Epithelial cell of proximal tubule (primary cell): ENCODE measurements at places on chromosomes 4 and X. TPM values are rescaled to one million over a fixed set of nuclear protein-coding genes. Genes with fewer than 3 reads are reported as not detected.

DNA sequence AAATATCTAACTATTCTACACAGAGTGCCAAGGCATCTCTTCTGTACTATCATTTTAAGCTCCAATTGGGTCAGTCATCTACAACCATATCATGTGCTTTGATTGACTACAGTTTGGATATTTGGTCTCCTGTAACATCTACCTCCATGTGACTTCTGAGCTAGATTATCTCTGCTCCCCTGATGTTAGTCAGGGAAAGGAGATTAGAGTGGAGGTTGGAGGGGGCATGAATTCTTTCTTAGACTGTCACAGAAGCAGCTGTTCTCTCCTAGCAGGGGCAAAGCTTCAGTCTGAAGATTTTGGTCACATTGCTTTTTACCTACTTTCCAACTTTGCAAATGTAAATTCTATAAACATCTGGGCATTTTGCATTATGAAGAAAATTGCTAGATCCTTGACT is 62.6 kb upstream of the C4orf54 start:
- no peak for DNase-seq

DNA sequence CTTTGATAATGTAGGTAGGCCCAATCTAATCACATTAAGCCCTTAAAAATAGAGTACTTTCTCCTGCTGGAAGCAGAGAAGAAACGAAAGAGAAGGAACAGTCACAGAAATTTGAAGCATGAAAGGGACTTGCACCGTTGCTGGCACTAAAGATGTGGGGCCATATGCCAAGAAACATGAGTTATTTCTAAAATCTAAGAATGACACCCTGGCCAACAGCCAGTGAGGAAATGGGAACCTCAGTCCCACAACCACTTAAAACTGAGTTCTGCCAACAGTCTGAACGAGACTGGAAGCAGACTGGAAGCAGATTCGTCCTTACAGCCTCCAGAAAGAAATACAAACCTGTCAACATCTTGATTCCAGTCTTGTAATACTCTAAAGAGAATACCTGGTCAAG is 70.1 kb downstream of the CENPC start:
- no peak for DNase-seq

DNA sequence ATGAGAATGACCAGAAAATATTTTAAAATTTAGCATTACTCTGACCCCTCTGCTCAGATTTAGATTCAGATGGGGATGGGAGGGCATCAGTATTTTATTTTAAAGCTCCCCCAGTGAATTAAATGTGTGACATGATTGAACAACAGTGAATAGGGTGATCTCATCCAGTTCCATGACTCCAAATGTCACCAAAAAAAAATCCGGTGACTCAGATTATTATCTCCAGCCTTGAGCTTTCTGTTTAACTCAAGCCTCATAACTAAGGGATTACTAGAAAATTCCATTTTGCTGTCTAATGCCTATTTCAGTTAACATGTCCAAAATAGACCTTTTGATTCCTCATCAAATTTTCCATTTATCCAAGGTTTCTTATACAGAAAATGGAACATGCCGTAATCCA is 121.8 kb upstream of the TMEM47 start:
- peak; percentile 3 for DNase-seq

- DNase-seq: peak; percentile 39
Observed at GRCh38 chr4:102500696-102501446, at the start of gene NFKB1. Gene NFKB1, plus strand, starts transcription at chr4:102501359. Its CDS starts 24,160 bp downstream, at chr4:102525519.

DNA sequence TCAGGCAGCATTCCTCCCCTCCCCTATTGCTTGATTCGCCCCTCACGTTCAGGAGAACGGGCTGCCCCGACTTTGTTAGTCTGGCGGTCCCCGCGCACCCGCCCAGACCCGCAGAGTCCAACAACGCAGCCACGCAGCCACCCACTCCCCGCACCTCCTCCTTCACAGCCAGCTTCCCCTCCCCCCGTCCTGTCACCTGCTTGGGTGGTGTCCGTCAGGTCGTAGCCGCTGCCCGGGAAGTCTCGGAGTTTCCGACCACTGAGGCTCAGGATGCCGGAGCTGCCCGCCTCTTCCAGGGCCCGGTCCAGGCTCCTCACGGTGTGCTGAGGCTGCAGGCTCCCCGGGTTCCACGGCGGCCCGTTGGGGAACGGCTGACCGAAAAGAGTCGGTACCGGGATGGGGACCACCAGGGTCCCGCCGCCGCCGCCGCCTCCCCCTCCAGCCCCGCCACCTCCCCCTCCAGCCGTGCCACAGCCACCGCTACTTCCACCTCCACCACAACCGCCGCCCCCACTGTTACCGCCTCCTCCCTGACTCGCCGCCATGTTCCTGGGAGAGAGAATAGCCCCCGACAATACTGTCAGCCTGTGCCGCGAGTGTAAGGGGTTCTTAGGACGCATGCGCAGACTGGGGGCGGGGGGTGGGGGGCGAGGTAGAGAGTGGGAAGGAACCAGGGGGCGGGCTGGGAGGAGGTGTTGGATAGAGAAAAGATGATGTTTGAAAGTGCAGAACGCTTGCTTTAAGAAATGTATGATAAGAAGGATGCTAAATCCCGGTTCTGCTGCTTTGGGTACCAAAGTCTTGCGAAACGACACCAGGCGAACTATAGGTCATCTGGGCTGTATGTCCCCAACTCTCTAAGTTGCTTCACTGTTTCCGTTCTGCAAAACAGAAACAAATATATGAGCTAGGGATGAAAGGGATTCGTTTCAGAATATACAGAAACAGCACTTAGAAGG is at the start of gene LRCH2:
LRCH2 (minus strand) TSS at position 600 of the 959 bp plus-strand sequence; CDS start at position 545, 55 bp downstream.
- DNase-seq: no peak

GRCh38 chrX:24479924-24480323 is 14.8 kb downstream of the PDK3 start:
- DNase-seq: no peak

DNA sequence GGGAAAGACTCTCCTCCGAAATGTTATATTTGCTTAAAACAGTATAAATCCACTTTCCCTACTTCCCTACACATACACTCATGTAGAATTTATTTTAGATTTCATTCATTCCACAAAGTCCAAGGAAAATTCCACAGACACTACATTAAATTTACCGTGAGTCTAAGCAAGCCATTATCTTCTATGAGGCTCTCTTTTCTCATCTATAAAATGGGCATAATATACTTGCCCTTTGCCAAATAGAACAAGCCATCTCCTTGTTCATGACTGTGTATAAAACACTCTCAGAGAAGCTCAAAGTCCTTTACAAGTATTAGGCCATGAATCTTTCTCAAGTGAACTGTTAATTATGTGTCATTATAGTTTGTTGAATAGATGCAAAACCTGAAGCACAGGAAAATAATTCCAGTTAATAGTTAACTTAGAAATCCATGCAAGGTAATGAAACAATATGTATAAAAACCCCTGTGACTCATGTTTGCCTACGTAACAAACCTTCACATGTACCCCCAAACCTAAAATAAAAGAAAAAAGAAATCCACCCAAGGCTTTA is 10.7 kb downstream of the TEC start:
- no peak for DNase-seq

DNA sequence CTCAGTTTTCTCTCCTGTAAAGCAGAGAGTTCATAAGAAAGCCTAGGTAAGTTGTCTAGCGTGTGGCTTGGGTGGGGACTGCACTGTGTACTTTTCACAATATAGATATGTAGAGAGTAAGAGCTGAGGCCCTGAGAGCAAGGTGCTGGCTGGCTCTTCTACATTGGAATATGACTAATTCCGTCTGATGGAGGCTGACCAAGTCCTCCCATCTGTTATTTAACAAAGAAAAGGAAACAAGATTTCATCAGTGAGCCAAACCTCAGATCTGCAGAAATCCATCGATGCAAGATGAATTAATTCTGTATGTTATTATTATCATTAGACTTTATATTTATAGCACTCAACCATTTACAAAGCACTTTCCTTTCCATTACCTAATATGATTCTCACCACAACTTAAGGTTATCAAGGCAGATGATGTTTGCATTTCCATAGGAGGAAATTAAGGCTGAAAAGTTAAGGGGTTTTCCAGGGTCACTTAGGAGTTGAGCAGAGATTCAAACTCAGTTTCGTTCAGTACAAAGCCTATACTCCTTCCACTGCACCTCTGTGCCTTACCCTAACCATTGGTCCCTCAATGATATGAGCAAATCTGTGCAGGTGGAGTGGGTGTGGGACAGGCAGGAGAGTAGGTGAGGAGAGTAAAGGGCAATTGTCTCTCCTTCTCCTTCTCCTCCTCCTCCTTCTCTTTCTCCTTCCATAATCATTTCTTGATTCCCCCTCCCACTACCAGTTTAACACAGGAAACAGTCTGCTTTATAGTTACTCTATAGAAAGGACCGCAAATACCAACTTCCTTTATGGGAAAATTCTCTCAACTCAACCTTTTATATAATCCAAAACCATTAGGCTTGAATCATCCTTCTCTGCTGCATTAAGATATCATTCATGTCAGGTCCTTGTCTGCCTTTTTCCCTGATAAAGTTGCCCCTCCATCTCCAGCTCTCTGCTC is 27.6 kb upstream of the SRD5A3 start:
- no peak for DNase-seq

GRCh38 chr4:80321776-80322175 is 13.8 kb upstream of the CFAP299 start:
- DNase-seq: no peak

DNA sequence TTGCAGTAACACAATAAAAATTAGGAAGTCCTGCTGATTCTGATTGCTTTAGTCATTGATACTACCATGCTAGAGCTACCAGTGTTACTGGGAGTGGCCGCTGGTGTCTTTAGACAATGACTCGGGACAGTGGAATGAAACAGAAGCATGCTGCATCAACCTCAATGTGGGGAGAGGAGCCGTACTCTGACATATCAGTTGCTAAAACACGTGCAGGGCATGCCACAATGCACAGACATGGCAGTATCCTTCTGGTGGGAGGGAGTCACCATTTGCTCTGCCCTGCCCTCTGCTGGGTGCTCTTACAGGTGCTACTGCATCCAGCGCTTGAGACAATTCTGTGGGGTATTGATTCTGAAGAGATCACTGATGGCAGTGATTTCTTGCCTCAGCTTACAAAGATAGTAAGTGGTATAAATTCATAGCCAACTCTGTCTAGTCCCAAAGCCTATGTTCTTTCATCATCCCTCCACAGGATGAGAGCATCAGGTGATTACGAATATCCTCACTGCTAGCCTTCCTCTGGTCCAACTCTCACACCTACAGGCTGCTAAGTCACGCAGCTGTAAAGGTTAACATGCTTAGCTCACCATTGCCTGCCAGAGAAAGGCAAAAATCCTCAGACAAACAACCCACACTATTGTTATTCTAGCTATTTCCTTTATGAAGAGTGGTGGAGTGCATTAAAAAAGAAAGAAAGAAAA is 43.7 kb downstream of the NSG1 start:
- peak; percentile 30 for DNase-seq

- DNase-seq: peak; percentile 89
Observed at GRCh38 chr4:14916554-14917297, 85.6 kb upstream of the CPEB2 start.

DNA sequence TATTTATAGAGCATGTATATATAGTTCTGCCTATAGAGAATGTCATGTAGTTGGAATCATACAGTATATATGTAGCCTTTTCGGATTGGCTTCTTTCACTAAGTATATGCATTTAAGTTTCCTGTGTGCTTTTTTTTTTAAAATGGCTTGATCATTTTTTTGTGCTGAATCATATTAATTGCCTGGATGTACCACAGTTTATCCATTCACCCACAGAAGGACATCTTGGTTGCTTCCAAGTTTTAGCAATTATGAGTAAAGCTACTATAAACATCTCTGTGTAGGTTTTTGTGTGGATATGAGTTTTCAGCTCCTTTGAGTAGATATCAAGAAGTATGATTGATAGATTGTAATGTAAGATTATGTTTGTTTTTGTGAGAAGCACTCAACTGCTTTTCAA is 23.8 kb downstream of the PTTG2 start:
- no peak for DNase-seq

- no peak for DNase-seq
Observed at GRCh38 chr4:4361883-4362282, 25.0 kb upstream of the NSG1 start.

GRCh38 chrX:45876206-45876605 is 669.0 kb downstream of the ZNF674 start:
- DNase-seq: no peak

GRCh38 chrX:50452782-50453181 is 17.8 kb downstream of the DGKK start:
- DNase-seq: no peak

DNA sequence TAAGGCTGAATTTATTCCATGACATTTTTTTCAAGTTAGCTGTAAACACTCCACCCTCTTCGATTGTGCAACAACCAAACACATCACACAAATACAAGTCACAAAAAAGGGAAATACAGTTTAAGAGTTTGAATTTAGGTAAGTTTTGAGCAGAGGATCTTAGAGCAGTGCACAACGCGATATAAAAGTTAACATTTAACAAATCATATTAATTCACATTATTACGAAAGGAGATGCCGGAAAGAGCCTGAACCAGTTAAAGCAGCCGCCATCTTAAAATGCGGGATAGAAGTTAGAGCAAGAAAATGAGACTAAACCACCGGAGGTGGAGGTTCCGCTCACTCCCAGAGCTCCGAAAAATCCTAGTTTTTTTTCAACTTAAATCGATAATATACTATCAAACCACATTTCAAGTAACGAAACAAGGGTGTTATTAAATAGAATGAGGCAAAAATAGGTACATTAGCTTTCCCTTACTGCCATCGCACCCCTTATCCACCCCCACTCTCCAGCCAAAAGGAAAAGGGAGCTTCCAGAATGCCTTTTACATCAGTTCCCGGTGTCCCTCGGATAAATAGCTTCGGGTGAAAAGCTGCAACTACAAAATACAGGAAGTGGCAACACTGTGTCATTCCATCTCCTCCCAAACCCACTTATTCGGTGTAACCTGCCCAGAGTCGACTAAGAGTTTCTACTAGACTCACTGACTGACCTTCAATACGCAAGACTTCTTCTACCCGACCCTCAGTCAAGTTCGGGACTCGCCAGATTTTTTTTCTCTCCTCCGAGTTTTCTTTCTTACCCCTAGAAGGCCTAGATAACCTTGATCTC is 1.9 kb downstream of the UBE2D3 start:
- DNase-seq: no peak

- no peak for DNase-seq
Observed at GRCh38 chr4:156754832-156755570, 216.6 kb downstream of the PDGFC start.

GRCh38 chr4:139223682-139224317 is 46.8 kb upstream of the ELF2 start:
- DNase-seq: no peak

KDR gene
- 0.29 and 1.4 TPM in 2 replicates for total RNA-seq

BTC gene
- total RNA-seq: 3.6 and 5.4 TPM in 2 replicates

MAGIX gene
- 8.3 and 9.6 TPM in 2 replicates for total RNA-seq

SMIM31 gene
- total RNA-seq: not detected in 2 replicates
